ENCODE measurements at places on chromosomes 2 and 18.

- no peak for DNase-seq
Observed at GRCh38 chr18:54710074-54710899, 118.0 kb upstream of the RAB27B start.

- no peak for DNase-seq
Observed at GRCh38 chr2:121471532-121472469, 58.9 kb upstream of the RNU4ATAC start.

DNA sequence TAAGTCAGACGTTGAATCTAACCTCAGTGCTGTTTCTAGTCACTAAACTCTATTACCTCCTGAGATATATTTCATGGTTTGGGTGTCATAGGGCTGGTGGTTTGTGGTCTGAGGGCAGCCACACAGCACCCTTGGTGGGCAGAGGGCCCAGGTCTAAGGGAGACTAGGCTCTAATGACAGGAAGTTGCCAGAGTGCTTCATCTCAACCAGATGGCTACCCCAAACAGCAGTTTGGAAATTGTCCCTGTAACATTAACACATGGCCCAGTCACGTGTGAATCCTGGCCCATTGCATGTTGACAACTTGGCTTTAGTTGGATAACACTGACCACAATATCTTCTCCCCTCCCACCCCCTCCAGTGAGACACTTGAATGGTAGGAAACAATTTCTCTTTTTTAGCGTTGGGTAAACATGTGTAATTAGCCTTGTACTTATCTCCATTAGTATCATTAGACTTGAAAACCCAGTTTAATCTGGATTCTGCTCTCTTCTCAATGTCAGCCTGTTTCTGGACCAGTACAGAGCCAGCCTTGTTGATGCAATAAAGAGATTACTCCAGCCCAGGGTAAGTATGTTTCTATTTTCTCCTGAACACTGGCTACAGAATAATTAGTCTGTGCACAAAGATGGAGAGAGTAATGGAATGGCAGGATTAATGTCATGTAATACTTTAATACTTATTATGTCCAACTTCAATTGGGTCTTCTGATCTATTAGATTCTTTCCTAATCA lies 187.8 kb upstream of the SIX3 start:
- no peak for DNase-seq

DNA sequence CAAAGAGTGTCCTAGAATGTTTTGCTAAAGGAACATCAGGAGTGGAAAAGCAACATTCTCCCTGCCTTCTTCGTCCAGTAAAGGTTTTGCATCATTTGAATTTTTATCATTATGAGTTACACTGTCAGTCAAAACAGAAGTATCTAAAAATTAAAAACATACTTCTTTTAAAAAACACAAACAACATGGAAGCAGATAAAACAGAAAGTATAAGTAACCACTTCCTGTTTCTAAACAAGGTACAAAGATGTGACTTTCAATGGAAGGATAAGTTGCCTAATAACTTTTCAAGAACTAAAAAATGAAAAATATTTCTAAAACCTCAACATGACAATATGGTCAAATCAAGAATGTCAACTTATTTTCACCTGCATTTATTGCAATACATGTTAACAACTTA lies 158.2 kb downstream of the STK39 start:
- no peak for DNase-seq

DNA sequence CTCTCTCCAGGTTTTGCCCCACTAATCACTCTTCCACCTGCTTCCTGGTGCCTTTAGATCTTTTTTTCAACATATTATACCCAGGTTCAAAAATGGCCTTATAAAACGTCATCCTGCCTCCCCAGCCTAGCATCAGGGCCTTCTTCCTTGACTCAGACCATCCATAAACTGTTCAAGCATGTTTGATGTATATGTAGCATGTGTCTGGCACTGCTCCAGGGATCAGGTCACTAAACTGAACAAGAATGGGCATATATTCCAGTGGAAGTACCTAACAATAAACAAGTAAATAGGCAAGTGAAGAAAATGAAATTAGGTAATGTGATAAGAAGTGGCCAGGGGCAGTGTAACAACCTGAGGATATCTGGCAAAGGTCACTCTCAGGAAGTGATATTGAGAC lies 141.2 kb downstream of the TRIB2 start:
- DNase-seq: no peak

- no peak for DNase-seq
Observed at GRCh38 chr2:221488136-221488807, 83.8 kb downstream of the EPHA4 start.
